ENCODE measurements at places on chromosomes 7 and 10.

GRCh38 chr10:34228066-34228465 lies 587.0 kb downstream of the PARD3 start:
- no peak for DNase-seq

DNA sequence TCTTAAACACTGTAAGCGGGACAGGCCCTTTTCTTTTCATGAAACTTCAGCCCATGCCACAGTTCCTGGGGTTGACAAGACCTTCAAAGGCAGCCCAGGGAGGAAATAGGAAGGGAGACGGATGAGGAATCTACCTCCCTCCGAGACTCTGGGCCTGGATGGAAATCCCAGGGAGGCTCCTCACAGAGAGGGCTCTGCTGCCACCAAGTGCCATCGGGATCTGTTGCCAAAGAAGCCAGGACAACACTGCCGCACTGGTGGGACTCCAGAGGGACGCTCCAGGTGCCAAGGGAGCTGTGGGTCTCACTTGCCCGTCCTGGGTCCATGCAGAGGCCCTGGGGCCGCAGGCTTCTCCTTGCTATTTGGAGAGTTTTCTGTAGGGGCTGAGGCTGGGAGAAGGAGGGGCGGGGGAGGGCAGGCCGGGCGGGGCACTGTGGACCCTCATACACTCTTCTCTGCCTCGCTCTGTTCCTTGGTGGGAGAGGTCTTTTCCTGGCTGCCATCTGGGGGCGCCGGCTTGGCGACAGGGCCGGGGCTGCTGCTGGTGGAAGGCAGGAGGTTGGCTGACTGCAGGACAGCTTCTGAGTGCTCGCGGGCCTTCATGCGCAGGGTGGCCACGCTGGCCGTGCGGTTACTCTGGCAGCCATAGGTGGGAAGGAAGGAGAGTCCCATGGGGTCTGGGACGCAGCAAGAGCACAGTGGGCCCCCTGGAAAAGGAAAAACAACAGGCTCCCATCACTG lies 30.0 kb downstream of the DRGX start:
- DNase-seq: no peak

GRCh38 chr10:11704092-11704491 lies 38.1 kb upstream of the ECHDC3 start:
- DNase-seq: no peak

DNA sequence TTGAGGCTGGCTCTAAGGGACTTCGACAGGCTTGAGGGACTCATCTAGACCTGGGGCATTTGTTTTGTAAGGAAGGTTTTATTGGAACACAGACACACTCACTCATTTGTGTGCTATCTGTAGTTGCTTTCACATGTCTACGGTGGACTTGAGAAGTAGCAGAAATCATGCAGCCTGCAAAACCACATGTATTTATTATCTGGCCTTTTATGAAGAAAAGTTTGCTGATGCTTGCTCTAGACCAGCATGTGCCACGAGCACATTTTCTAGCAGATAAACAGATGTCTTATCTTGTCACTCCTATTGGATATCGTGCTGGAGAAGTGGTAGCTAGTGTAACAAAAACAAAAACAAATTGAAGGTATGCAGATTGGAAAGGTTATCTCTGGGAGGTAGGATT lies 9.8 kb downstream of the UPP1 start:
- no peak for DNase-seq

DNA sequence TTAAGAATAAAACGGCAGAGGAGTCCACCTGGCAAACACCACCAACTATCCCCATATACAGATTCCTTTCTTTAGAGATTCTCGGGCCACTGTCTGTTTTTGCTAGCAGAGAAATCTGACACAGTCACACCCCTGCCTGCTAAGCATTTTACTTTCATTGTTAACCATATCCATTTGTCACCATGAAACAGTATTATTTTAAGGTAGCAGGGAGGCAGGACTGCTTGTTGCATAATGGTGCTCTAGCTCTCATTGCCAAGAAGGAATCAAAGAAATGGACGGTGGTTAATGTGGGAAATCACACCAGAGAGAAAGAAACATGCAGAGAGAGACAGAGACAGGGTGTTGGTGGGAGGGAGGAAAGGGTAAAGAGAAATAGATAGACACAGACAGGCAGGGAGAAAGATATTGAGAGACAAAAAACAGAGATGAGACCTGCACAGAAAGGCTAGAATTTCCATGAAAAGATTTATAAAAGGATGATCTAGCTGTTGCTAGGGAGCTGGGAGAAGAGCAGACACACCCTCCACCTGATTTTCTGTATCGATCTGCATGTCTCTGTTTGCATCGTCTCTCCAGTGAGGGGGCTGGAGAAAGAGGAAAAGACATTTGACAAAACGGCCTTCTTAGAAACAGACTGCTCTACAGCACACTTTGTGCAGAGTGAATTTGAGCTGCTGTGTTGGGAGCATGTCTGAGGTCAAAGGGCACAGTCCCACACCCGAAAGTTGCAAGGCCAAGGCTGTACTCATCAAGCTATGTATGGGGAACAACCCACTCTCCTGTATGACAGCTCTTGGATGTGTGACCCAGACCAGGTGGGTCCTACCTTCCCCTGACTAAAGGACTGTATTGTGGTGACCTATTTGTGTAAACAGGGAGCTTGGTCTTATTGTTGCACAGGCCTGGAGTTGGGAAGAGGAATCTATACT lies 303.1 kb downstream of the FZD1 start:
- no peak for DNase-seq

DNA sequence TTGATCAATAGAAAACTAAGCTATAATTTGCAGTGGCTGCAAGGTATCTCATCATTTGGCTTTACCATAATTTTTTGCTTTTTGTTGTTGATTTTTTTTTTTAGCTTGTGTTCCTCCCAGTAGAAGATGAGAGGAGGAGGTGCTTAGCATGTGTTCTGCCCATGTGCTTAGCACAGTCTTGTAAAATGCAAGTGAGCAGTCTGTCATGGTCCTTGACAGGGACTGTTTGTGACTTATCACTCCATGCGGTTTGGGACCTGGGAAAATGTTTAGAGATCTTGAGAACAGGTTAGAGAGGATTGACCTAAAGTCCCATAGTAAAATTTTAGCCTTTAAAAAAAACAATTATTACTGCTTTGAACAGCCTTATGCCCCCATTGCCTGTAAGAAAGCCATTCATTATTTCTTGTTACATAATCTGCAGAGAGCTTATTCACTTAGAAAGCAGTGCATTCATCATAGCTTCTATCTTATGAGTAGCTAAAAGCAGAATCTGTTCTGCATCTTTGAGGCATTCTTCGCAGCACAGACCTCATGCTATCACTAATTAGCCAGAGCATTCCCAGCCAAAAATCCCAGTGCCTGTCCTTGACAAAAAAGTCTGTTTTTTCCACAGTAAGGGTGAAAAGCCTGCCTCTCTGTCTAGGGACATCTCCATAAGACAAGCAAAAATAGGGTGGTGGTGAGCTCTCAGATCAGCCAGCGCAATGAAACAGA lies 748.7 kb upstream of the GALNT17 start:
- DNase-seq: no peak

DNA sequence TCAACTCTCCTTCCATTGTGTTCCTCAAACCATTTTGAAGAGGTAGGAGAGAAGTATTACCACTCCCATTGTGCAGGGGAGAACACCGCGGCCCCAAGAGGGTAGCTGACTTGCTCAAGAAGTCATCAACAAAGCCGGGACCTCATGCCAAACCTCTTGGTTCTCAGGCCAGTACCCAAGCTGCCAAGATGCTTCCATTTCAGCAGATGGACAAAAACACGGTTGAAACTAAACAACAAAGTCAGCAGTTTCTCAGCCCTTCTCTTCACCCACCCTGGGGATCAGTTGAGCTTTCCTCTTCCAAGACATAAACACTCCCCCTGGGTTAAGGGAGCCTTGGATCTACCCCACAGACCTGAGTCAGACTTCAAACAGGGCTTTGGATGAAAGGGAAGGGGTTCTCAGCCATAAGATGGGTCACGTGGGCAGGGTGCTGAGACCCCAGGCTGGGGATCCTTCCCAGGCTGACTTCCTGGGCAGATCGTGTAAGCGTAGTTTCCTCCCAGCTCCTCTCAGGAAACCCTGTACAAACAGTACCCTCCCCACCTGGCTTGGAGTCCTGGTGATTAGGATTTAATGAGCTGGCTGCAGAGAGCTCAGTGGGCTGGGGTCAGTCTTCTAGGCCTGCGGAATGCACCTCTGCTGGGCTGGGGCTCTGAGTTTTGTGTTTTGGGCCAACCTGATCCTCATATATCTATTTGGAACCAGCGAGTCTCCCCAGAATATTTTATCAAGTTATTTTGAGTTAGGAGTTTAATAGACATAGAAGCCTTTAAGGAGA lies 27.3 kb downstream of the EMX2 start:
- DNase-seq: no peak

DNA sequence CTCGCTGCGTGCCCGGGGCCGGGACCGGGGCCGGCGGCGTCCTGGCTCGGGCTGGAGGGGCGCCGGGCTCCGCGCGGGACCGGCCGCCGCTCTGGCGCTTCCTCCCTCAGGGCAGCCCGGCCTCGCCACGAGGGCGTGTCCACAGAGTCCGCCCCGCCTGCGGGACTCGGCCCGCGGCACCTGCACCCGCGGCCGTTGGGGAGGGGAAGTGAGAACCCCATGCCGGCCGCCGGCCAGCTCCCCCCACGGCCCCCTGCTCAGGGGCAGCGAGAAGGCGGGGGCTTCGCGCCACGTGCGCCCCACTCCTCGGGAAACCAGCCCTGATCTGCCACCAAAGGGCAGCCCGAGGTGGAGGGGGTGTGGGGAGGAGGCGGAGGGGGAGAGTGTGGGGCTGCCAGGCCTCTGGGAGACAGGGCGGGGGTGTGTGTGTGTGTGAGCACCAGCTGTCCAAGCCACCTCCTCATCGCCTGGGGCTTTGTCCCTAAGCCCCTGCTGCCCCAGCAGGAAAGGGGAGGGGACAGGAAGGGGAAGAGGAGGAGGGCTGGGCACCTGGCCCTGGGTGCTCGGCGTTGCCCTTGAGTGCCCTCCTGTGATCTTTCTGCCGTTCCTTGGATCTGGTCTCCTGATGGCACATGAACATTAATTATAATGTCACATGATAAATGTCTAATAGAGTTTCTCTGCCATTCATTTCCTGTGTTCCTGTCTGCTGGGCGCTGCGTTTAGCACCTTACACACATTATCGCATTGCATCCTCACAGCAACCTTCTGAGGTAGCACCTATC lies at the start of gene PIK3AP1:
PIK3AP1 (minus strand) TSS at position 93 of the 785 bp plus-strand sequence. CDS start 120 bp downstream, outside the sequence.
- DNase-seq: no peak

DNA sequence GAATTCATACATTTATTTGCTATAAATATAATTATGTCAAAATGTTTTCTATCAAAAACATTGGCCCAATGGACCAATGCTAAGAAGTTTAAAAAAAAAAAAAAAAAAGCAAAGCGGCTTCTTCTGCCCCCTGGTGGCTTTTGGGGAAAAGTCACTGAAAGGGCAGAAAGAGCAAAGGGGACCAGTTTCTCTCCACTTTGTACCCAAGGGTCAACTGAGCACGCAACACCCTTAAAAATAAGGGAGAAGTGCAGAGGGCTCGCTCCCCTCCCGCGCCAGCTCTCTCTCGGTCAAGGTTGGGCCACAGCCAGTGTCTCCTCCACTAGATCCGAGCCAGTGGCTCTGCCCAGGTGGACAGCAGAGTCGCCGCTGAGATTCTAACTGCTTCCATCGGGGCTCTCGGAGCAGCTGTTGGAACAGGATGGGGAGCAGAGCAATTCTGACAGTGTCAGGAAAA lies 136.4 kb upstream of the FGFR2 start:
- peak; percentile 3 for DNase-seq

GRCh38 chr7:17147409-17147808 lies 151.0 kb upstream of the AHR start:
- no peak for DNase-seq

DNA sequence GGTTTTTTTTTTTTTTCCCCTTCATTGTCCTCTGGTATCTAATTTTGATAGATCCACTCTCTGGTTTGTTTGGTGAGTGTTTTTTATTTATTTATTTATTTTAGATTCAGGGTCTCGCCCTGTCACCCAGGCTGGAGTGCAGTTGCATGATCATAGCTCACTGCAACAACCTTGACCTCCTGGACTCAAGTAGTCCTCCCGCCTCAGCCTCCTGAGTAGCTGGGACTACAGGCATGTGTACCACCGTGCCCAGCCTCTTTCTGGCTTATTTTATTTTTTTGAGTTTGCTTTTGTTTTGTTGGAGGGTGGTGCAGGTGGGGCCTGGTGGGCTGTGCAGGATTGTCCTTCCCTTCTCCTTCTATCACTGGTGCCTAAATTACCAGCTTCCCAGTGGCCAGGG lies 187.2 kb upstream of the SH2B2 start:
- no peak for DNase-seq

GRCh38 chr10:48796713-48797245 lies 112.1 kb downstream of the WDFY4 start:
- DNase-seq: no peak

GRCh38 chr7:80830584-80831285 lies 88.1 kb downstream of the SEMA3C start:
- no peak for DNase-seq

DNA sequence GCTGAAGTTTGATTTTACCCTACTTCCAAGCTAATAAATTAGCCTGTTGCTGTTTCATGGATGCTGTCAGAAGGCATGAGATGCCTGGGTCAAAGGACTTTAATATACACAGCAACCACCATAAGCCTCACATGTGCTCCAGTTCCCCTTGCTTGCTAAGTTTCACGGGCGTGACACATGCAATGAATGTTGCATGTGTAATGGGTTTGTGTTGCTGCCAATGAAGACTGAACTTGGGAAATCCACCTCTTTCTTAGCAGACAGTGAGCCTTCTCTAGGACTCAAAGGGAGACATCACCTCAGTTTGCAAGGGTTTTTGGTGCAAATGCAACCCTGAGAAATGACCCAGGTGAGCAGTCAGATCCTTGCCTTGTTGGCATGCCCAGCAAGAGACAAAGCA lies 505.5 kb upstream of the PODXL start:
- peak; percentile 52 for DNase-seq

- peak; percentile 80 for DNase-seq
Observed at GRCh38 chr10:96614515-96614914, 27.7 kb upstream of the TM9SF3 start.

GRCh38 chr10:32123021-32123420 lies 66.8 kb upstream of the KIF5B start:
- DNase-seq: no peak

- no peak for DNase-seq
Observed at GRCh38 chr10:34046506-34047034, 712.1 kb upstream of the NRP1 start.

DNA sequence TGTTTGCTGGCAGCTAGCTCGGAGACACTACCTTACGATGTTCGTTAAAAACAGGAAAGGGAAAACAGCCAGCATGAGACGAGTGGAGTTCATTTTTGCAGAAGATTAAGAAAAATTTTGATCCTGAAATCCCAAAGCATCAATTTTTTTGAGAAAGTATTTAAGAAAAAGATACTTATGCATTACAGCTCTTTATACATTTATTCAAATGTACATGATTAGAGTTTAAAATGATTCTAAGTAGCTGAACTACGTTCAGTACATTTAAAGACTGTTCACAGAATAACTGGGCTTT lies 34.7 kb downstream of the CNPY1 start:
- no peak for DNase-seq

Measured in stromal cell of bone marrow (primary cell).